ENCODE measurements at places on chromosomes 16 and 17.
A peak's percentile ranks its signal among the peaks of the same experiment; 100 is the strongest.

DNA sequence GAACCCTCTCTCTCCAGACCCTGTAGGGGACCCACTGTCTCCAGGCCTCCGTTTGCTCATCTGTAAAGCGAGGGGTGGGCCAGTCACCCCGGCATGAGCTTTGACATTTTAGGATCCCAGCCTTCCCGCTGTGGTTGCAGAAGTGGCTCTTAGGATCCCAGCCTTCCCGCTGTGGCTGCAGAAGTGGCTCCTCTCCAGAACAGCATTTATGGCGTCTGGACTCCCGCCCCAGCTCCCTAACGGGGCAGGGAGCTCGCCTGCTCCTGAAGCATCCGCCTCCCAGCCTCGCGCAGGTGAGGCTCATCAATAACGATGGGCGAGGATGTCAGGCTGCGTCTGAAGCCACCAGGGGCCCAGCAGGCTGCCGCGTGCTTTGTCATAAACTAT lies 222.3 kb upstream of the TNRC6C start:
- DNase-seq = no peak
- peaks cover 45% of the 10 kb centered on the region for H3K27me3 ChIP-seq
- H3K4me3 ChIP-seq = no peak overlapping the region

DNA sequence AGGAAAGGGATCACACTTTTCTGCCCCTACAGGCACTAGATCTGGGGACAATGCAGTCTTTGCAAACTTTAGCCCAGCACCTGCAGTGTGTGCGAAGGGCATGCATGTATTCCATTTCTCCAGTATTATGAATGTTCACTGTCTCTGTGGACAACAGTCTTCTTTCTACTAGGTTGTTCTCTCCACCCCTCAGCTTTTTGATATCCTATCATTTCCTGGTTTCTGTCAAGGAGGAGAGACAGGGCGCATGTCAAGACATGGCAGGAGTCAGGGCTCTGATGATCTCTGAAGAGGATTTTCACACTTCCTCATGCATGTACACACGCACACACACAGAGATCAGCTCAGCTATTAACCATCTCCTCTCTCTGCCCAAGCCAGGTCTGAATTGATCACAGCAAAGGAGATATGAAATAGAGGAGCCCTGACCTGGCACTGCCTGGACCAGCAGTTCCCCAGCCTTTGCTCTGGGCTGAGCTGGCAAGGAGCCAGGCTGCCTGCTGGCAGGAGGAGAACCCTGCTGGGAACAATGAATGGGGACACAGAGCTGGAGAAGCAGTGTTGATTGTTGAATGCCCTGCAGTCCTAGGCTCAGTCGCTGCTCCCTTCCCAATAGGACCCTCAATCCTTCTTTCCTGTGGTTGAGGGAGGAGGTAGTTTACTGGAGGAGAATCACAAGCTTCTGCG lies 2.6 kb downstream of the GPR179 start:
- H3K27ac ChIP-seq = no peak overlapping the region
- H3K36me3 ChIP-seq = no peaks in the 10 kb centered on the region
- H3K4me3 ChIP-seq = no peak overlapping the region

- no peak overlapping the region for H3K4me3 ChIP-seq
- DNase-seq = peak; percentile 85
- no peaks in the 10 kb centered on the region for H3K27me3 ChIP-seq
- H3K4me1 ChIP-seq = peaks cover 15% of the 10 kb centered on the region
- H3K27ac ChIP-seq = no peak overlapping the region
- no peaks in the 10 kb centered on the region for H3K36me3 ChIP-seq
Measured at GRCh38 chr17:83009414-83010205, 69.8 kb upstream of the METRNL start.

DNA sequence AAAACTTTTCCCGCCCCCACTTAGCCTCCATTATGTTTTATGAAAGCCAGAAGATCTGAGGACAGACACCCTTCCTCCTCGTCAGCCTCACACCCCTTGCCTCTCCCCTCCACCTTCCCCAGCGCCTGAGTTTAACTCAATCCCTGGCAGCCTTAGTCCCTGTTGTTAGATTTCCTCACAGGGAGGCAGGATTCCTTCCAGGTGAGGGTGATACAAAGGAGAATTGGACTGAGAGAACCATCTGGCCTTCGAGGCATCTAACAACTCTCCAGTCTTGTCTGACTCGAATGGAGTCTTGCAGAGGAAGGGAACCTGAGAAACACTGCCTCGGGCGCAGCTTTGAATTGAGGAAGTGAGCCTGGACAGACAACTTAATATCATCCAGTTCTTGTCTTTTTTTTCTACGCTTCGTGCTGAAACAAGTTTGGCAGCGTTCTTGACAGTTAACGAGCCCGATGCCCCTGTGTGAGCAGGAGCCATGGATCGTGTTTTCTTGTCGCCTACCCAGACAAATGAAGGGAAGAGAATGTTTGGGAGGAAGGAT lies 1.3 kb upstream of the ZNF768 start:
- peaks cover 6% of the 10 kb centered on the region for H3K4me1 ChIP-seq
- H3K27me3 ChIP-seq = no peaks in the 10 kb centered on the region
- peak overlapping the region; percentile 90 for H3K4me3 ChIP-seq
- H3K36me3 ChIP-seq = peaks cover 27% of the 10 kb centered on the region
- H3K27ac ChIP-seq = peak overlapping the region; percentile 51

GRCh38 chr17:3732210-3732621 lies 8.5 kb downstream of the HASPIN start:
- no peak overlapping the region for H3K27ac ChIP-seq
- peak; percentile 78 for DNase-seq
- peak overlapping the region; percentile 35 for H3K4me3 ChIP-seq
- peaks cover 3% of the 10 kb centered on the region for H3K36me3 ChIP-seq
- peaks cover 16% of the 10 kb centered on the region for H3K4me1 ChIP-seq

DNA sequence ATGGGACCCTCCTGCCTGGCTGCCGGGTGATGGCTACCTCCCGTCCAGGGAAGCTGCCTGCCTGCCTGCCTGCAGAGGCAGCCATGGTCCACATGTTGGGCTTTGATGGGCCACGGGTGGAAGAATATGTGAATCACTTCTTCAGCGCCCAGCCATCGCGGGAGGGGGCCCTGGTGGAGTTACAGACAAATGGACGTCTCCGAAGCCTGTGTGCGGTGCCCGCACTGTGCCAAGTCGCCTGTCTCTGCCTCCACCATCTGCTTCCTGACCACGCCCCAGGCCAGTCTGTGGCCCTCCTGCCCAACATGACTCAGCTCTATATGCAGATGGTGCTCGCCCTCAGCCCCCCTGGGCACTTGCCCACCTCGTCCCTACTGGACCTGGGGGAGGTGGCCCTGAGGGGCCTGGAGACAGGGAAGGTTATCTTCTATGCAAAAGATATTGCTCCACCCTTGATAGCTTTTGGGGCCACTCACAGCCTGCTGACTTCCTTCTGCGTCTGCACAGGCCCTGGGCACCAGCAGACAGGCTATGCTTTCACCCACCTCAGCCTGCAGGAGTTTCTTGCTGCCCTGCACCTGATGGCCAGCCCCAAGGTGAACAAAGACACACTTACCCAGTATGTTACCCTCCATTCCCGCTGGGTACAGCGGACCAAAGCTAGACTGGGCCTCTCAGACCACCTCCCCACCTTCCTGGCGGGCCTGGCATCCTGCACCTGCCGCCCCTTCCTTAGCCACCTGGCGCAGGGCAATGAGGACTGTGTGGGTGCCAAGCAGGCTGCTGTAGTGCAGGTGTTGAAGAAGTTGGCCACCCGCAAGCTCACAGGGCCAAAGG lies 36.8 kb downstream of the NLRC5 start:
- no peaks in the 10 kb centered on the region for H3K27me3 ChIP-seq
- H3K4me1 ChIP-seq = peaks cover 7% of the 10 kb centered on the region
- no peak overlapping the region for H3K4me3 ChIP-seq
- DNase-seq = no peak
- no peak overlapping the region for H3K27ac ChIP-seq

DNA sequence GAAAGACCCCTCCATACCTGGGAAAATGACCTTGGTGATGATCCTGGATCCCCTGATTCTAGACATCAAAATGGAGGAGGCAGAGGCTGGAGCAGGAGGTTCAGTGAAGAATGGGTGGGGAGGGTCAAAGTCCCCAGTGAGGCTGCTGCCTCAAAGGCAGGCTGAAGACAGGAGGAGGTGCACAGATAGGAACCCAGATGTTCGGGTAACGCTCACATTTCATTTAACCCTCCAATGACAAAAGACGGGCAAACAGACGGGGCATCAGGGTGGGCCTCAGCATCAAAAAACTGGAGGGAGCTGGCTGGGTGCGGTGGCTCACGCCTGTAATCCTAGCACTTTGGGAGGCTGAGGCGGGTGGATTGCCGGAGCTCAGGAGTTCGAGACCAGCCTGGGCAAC lies at the start of gene ANKRD40CL:
TSS of gene ANKRD40CL (minus strand) at position 73 of the 400 bp plus-strand sequence. CDS start 605 bp downstream, outside the sequence.
- H3K27me3 ChIP-seq = no peaks in the 10 kb centered on the region
- no peak within 1 kb of the TSS for H3K27ac ChIP-seq
- peaks cover 3% of the 10 kb centered on the region for H3K4me1 ChIP-seq
- no peak for DNase-seq
- H3K36me3 ChIP-seq = no peaks in the 10 kb centered on the region

DNA sequence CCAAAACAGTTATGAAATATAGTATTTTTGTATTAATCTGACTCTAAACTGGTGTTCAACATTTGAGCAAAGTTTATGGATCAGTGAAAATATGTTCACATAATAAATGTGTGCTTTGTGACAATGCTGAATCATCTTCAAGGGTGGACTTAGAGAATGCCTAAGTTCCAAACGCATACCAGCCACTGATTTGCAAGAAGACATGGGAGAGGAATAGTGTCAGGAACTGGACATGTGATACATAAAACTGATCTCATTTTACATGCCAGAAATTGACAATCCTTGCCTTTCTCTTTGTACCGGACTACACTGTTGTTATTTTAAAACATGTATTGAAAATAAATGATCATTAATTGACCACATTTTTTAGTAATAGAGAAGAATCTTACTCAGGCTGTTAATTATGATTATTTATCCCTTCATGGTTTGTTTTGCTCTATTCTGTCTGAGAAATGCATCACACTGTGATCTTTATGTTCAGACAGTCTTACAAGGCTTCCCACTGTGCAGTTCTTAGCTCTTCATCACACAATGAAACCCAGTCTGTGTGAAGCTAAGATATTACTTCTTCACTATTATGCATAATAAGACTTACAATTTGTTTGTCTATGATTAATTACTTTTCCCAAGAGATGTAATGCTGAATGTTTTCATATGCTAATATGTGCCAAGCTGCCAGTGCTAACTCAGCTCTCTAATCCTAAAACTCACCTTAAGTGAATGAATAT lies 1180.6 kb upstream of the CDH8 start:
- DNase-seq = no peak
- no peaks in the 10 kb centered on the region for H3K36me3 ChIP-seq
- H3K4me1 ChIP-seq = no peaks in the 10 kb centered on the region
- no peak overlapping the region for H3K27ac ChIP-seq

DNA sequence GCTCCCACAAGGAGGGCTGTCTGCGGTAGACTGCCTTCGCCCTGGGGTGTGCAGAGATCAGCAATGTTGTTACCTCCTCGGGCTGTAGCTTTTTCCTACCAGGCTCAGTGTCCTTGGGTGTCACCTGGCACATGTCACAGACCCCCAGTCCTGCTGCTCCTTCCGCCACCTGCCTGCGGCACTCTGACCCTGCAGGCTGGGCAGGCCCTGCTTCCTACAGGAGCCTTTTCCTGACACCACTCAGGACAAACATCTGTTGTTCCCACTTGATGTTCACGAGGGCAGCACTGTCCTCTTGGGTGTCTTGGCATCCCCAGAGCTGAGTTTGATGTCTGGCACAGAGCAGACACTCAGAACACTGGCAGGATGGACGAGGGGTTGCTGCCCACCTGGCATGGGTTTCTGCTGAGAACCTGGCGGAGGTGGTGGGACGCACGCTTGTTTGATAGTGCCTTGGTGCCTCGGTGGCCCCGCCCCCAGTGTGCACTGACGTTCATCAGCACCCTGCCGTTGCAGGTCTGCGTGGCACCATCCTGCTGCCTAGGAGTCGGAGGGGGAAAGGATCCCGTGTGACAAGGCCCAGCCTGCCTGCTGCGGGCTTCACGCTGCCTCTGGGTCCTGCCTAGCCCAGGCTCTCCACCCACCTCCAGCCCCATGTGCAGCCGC lies 26.7 kb upstream of the NUDT16L1 start:
- H3K4me1 ChIP-seq = no peaks in the 10 kb centered on the region
- peaks cover 66% of the 10 kb centered on the region for H3K36me3 ChIP-seq
- H3K27ac ChIP-seq = no peak overlapping the region
- no peaks in the 10 kb centered on the region for H3K27me3 ChIP-seq
- no peak overlapping the region for H3K4me3 ChIP-seq

GRCh38 chr17:39676198-39676819 lies 8.1 kb downstream of the PNMT start:
- no peak overlapping the region for H3K4me3 ChIP-seq
- H3K4me1 ChIP-seq = no peaks in the 10 kb centered on the region
- no peak overlapping the region for H3K27ac ChIP-seq
- H3K27me3 ChIP-seq = peaks cover 8% of the 10 kb centered on the region
- H3K36me3 ChIP-seq = no peaks in the 10 kb centered on the region

All from osteoblast (primary cell).